ENCODE measurements at places on chromosomes 2 and 18. TPM values are rescaled to one million over a fixed set of nuclear protein-coding genes. Genes with fewer than 3 reads are reported as not detected.

GRCh38 chr2:113878743-113879142 lies 11.1 kb upstream of the ACTR3 start:
- no peak overlapping the region for H3K27ac ChIP-seq
- H3K27me3 ChIP-seq: no peaks in the 10 kb centered on the region
- no peaks in the 10 kb centered on the region for H3K36me3 ChIP-seq
- DNase-seq: no peak

GRCh38 chr18:73235921-73236320 lies 368.1 kb upstream of the NETO1 start:
- H3K27ac ChIP-seq: no peak overlapping the region
- H3K4me3 ChIP-seq: no peak overlapping the region

- no peaks in the 10 kb centered on the region for H3K27me3 ChIP-seq
- H3K4me3 ChIP-seq: no peak overlapping the region
- no peaks in the 10 kb centered on the region for H3K4me1 ChIP-seq
These were observed 143.4 kb downstream of the EML6 start for GRCh38 chr2:54866868-54867267.

- DNase-seq: no peak
- peak overlapping the region; percentile 34 for H3K27ac ChIP-seq
- H3K27me3 ChIP-seq: no peaks in the 10 kb centered on the region
These were observed 160.4 kb upstream of the PID1 start for GRCh38 chr2:229431327-229431954.

DNA sequence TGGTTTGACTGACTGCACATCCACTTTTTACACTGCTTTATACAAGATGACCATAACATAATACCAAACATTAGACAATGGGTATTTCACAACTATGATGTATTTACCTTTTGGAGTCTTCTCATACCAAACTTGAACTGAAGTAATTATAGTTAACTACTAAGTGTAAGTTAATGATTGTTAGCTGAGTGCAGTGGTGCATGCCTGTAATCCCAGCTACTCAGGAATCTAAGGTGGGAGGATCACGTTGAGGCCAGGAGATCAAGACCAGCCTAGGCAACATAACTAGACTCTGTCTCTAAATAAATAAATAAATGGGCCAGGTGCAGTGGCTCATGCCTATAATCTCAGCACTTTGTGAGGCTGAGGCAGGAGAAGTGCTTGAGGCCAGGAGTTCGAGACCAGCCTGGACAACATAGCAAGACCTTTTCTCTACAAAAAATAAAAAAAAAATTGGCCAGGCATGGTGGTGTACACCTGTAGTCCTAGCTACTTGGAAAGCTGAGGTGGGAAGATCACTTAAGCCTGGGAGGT lies 44.9 kb upstream of the ORC2 start:
- peaks cover 13% of the 10 kb centered on the region for H3K36me3 ChIP-seq
- no peak overlapping the region for H3K4me3 ChIP-seq
- no peaks in the 10 kb centered on the region for H3K4me1 ChIP-seq
- no peak overlapping the region for H3K27ac ChIP-seq

- H3K27me3 ChIP-seq: no peaks in the 10 kb centered on the region
- peaks cover 7% of the 10 kb centered on the region for H3K4me1 ChIP-seq
- no peaks in the 10 kb centered on the region for H3K36me3 ChIP-seq
- H3K4me3 ChIP-seq: no peak overlapping the region
- DNase-seq: no peak
These were observed 45.3 kb upstream of the PSME4 start for GRCh38 chr2:54015798-54016699.

DNA sequence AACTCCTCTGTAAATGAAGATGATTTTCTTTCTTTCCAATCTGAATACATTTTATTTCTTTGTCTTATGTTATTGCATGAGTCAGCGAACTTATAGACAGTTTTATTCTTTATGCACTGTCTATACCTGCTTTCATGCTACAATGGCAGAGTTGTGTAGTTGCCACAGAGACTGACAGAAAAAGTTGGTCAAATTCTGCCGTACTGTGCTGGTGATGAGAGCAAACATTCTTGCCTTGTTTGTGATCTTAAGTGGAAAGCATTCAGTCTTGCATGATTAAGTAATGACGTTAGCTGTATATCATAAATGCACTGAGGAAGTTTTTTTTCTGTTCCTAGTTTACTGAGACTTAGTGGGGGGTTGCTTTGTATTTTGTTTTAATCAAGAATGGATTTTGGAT lies 32.9 kb downstream of the ZC3H15 start:
- no peaks in the 10 kb centered on the region for H3K27me3 ChIP-seq
- no peak for DNase-seq
- peaks cover 3% of the 10 kb centered on the region for H3K36me3 ChIP-seq

DNA sequence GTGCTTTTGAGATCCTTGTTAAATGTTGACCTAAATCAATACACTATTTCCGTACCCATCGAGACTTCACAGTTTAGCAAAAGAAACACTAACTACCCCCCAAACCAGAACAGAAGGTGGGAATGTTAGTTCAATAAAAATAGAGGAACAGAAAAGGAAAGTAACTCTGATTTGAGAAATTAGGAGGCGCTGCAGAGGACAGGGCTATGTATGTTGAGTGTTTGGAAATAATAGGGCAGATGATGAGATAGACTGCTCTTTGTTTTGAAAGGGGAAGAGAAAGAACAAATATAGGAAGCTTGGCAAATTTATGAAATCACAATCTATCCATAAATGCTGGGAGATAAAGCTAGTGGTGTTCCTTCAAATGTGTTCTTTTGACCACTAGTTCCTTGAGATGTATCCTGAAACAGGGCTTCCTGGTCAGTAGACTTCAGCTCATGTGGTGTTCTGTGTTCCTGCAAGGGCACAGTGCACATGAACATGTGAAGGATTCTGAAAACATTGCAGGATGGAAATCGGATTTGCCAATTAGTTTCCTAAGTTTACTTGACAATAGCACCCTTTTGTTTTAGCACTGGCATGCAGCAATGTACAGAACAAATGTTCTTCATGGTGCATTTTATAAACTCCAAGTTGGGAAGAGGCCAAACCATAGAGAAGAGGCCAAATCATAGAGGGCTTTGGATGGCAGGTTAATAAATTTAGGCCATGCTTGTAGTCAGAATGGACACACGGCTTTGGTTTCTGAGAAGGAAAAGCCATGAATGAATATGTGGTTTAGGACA lies 39.8 kb downstream of the RHBDD1 start:
- H3K4me3 ChIP-seq: no peak overlapping the region
- no peak overlapping the region for H3K27ac ChIP-seq
- no peak for DNase-seq
- H3K4me1 ChIP-seq: no peaks in the 10 kb centered on the region

GRCh38 chr2:161713706-161714105 lies 89.5 kb downstream of the SLC4A10 start:
- no peak overlapping the region for H3K4me3 ChIP-seq
- H3K4me1 ChIP-seq: no peaks in the 10 kb centered on the region
- DNase-seq: no peak
- H3K27me3 ChIP-seq: no peaks in the 10 kb centered on the region
- no peak overlapping the region for H3K27ac ChIP-seq
- no peaks in the 10 kb centered on the region for H3K36me3 ChIP-seq

DNA sequence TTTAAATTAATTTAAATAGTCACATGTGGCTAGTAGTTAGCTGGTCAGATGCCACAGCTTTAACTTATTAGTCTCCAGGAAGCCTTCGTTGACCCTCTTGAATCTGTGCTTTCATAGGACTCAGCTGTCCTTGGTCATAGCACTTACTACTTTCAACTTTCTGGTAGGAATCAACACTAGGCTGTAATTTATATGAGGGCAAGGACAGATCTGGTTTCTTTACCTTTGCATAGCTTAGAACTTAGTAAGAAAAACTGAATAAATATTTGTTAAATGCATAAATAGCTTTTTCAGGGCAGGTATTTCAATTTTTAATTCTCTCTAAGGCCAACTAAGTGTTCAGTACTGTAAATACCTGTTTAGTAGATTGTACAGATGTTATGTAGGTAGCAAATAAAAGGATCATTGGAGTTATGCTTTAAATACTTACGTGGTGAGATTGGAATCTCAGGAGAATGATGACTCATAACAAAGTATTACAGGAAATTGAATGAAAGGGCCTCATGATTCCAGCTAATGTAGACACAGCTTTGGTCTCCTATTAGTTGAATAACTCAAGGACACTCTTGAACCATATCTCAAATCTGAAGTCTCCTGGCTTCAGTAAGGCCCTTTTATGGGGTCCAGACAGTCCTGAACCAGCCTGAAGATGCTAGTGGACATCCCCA lies 2.6 kb downstream of the CLIP4 start:
- no peaks in the 10 kb centered on the region for H3K27me3 ChIP-seq
- no peak for DNase-seq
- no peaks in the 10 kb centered on the region for H3K36me3 ChIP-seq
- H3K4me3 ChIP-seq: no peak overlapping the region
- H3K27ac ChIP-seq: no peak overlapping the region
- peaks cover 22% of the 10 kb centered on the region for H3K4me1 ChIP-seq

GRCh38 chr2:38771632-38772031 lies 6.4 kb upstream of the GEMIN6 start:
- DNase-seq: no peak
- no peaks in the 10 kb centered on the region for H3K4me1 ChIP-seq

DNA sequence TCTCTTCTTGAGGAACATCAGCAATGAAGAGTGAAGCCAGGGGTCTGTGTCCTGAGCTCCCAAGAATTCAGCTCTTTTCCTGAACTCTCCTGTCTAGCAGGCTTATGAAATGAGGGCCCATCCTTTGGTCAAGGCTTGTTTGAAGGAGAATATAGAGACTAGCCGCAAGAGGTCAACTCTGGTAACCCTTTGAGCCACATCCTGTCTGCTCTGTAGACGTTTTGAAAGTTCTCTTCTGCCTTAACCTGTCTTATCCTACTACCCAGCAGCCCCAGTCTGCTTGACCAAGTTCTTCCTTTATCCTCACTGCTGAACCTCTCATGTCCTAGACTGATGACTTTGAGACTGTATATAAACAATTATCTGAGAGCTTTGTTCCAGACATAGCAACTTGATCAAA lies 5.4 kb downstream of the SEMA4F start:
- no peak for DNase-seq
- H3K4me1 ChIP-seq: peaks cover 6% of the 10 kb centered on the region
- no peak overlapping the region for H3K27ac ChIP-seq
- no peaks in the 10 kb centered on the region for H3K27me3 ChIP-seq
- H3K4me3 ChIP-seq: no peak overlapping the region

GRCh38 chr2:45904267-45904945 lies 252.9 kb downstream of the PRKCE start:
- no peak for DNase-seq
- H3K27me3 ChIP-seq: no peaks in the 10 kb centered on the region
- no peaks in the 10 kb centered on the region for H3K36me3 ChIP-seq
- H3K27ac ChIP-seq: no peak overlapping the region

- H3K27ac ChIP-seq: no peak overlapping the region
- H3K4me3 ChIP-seq: no peak overlapping the region
- H3K36me3 ChIP-seq: no peaks in the 10 kb centered on the region
- H3K27me3 ChIP-seq: no peaks in the 10 kb centered on the region
These were observed 50.7 kb downstream of the MYO7B start for GRCh38 chr2:127586136-127586535.

GRCh38 chr2:67851016-67851415 lies 211.8 kb downstream of the C1D start:
- peaks cover 4% of the 10 kb centered on the region for H3K4me1 ChIP-seq
- DNase-seq: no peak
- no peak overlapping the region for H3K27ac ChIP-seq
- H3K4me3 ChIP-seq: no peak overlapping the region
- no peaks in the 10 kb centered on the region for H3K27me3 ChIP-seq

DNA sequence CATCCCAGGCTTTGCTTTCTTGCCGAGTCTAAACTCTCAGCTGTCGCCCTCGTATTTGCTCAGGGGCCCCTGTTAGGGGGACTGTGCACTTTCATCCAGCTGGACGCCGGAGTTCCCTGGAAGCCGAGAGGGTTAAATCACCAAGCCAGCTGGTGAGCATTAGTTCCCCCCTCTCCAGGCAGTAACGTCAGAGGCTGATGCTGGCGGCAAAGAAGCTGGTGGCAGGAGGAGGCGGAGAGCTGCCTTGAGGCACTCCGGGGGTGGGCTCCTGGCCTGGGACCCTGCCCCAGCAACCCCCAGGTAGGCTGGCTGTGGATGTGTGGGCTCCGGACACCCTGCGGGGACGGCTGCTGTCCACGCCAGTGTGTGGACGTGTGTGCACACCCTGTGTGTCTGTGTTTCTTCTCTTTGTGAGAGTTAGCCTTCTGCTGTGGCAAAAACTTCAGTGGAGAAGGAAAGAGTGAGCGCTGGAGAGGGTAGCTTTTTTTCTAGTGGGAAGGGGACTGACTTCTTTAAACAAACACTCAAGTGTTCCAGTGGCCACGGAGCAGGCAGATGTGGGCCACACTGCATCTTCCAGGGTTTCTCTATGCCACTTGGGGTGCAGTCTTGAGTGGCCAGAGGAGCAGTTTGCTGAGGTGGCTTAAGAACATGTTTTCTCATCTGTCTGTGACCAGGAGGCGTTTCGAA lies 84.7 kb downstream of the GLI2 start:
- H3K4me3 ChIP-seq: no peak overlapping the region
- no peak overlapping the region for H3K27ac ChIP-seq
- H3K36me3 ChIP-seq: no peaks in the 10 kb centered on the region
- peaks cover 35% of the 10 kb centered on the region for H3K4me1 ChIP-seq

DNA sequence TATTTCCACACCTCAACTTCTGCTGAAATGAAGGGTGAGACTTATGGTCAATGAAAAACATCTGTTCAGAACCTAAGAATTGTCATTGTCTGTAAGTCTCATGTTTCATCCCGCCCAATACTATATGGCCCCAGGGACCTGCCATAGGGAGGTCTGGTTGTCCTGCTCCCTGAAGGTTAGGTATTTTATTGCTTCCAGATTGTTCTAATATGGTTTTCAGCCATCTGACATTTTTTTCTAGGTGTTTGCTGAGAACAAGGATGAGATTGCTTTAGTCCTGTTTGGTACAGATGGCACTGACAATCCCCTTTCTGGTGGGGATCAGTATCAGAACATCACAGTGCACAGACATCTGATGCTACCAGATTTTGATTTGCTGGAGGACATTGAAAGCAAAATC lies 7.3 kb downstream of the XRCC5 start:
- DNase-seq: no peak
- no peak overlapping the region for H3K27ac ChIP-seq
- peaks cover 33% of the 10 kb centered on the region for H3K36me3 ChIP-seq
- H3K4me3 ChIP-seq: no peak overlapping the region
- H3K4me1 ChIP-seq: peaks cover 24% of the 10 kb centered on the region

DNA sequence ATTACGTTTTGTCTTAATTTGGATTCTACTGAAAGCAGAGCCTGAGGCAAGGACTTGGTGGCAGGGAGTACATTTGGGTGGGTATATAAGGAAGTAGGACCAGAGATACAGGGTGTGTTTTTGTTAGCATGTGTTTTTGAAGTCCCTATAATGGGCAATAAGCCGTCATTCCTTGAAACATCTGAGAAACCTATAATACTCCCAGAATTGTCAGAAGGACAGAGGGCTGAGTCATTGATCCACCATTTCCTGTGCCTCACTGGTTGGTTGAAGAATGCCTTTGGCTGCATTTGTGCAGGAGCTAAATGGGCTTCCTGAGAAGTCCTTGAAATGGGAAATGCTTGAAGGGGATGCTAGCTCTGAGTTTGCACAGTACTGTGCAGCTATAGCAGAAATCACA lies 281.8 kb upstream of the ZEB2 start:
- H3K36me3 ChIP-seq: no peaks in the 10 kb centered on the region
- no peak overlapping the region for H3K4me3 ChIP-seq
- no peak for DNase-seq
- H3K4me1 ChIP-seq: no peaks in the 10 kb centered on the region

The SPDYA gene
- 3.0 TPM for total RNA-seq

The MBP gene
- 42.2 TPM for total RNA-seq

The DCC gene
- not detected for total RNA-seq

The LRP2 gene
- 0.07 TPM for total RNA-seq

The CDK5R2 gene
- total RNA-seq: not detected

The MSTN gene
- total RNA-seq: 1.3 TPM

The GKN2 gene
- 9.7 TPM for total RNA-seq

The MARCO gene
- total RNA-seq: 10.4 TPM

The PRSS56 gene
- not detected for total RNA-seq
